Spleen (tissue), 13 donors: ENCODE measurements at places on chromosomes 1 and 21. TPM values are rescaled to one million over a fixed set of nuclear protein-coding genes. Genes with fewer than 3 reads are reported as not detected.

DNA sequence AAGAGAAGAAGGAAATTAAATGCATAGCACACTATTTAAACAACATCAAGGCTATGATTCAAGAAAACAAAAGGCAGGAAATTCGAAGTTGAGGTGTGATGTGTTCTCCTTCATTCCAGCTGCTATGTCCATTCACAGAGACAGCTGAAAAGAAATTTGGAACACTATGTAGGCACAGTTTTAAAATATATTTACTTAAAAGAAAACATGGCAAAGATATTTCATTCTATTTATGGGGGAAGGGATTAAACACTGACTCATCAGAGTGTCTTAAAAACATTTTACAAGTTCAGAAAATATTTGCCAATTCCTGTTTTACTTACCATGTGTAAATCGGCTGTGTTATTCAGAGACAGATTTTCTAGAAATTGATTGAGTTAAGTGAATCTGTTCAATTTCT, 39.4 kb upstream of the NGF start:
- no peak for DNase-seq

DNA sequence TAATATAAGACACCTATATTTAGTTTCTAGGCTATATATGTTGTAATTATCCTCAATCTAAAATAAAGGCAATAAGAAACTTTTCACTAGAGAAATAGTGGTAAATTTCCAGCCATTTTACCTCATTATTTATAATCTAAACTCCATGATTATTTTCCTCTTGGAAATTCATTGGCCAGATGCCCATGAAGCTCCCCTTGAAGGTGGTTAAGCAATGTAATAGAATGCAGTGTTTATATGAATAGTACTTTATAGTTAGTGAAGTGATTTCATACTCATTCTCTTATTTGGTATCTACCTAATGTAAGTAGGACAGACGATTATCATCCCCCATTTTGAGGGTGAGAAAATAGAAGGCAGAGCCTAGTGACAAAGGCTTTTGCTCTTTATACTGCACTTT, 26.5 kb downstream of the NFYC start:
- DNase-seq = no peak

DNA sequence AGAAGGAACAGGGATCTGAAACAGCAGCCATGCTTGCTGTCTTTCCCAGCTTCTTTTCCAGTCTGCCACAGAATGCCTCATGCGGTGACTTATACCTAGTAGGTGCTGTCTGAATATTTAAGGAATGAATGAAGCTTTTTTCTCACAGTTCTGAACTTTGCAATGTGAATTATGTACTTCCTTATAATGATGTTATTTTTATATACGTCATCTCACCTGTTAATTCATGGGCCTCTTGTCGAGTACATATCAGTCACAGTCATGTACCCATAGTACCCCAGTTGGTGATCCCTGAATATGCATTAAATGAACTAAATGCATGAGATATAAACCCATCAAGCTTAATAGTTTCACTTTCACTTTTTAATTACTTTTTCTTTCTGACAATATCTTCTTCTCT, 132.7 kb downstream of the NTNG1 start:
- DNase-seq = no peak

GRCh38 chr1:43292216-43292615, 6.8 kb upstream of the C1orf210 start:
- DNase-seq = no peak

- peak; percentile 67 for DNase-seq
Observed at GRCh38 chr1:248842781-248843331, 4.8 kb downstream of the ZNF672 start.

DNA sequence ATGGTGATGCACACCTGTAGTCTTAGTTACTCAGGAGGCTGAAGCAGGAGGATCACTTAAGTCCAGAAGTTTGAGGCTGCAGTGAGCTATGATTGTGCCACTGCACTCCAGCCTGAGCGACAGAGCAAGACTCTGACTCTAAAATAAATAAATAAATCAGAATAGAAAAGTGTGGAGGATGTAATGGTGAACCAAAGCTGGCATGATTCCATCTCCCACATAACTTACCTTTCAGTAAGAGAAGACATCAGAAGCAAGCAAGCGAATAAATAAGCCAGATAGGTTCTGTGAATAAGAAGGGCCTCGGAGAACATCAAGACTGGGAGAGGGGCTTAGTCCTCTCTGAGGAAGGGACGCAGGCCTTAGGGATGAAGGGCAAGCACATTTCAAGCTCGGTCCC, 59.5 kb downstream of the TOMM20 start:
- no peak for DNase-seq

DNA sequence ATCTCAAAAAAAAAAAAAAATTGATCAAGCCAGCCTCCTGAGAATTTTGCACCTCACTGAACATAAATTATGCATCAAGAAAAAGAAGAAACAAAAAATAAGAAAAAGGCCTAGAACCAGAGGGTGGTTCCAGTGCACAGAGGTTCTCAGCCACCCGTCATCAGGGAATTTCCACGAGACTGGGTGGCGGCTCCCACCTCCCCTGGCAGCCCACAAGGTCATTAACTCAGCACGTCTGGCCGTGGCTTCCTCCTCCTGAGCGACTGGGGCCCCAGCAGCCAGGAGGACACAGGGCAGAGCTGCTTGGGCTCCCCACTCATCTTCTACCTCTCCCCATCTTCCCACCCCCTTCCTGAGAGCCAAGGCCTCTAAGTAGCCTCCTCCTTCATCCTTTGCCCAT, 15.7 kb upstream of the TMEM51 start:
- no peak for DNase-seq

- DNase-seq = no peak
Observed at GRCh38 chr21:44940116-44940631, 345 bp downstream of the SLX9 start.

DNA sequence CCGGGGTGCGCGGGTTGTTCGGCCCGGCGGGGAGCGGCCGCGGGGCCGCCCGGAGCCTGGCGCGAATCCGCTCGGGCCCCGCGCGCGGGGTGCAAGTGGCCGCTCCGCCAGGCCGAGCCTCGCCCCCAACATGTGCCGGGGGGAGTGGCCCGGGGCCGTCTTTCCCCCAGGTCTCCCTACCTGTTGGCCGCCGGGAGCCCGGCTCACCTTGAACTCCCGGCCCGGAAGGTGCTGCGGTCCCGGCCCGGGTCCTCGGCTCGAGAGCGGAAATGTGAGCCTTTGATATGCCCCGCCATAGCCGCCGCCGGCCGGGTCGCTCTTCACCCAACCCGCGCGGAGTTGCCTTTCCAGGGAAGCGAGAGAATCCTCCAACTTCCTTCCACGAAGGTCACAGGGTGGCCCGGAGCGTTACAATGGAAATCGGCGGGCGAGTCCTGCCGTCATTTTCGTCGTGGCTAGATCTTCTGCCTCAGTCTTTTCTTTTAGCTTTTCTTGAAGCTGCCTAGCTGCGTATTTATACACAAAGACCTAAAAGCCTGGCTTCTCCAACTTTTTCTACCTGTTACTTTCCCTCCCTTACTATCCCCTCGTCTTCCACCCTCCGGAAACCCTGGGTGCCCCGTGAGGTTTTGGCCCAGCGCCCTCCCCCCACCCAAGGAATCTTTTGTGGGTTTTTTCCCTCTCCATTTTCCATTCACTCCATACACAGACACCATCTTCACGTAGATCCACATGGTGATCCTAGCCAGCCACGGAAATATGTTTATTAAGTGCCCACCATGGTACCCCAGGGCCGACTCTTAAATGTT, 867 bp downstream of the PTGFRN start:
- peak; percentile 84 for DNase-seq

GRCh38 chr1:50103615-50104081, 5.1 kb upstream of the ELAVL4 start:
- DNase-seq = no peak

DNA sequence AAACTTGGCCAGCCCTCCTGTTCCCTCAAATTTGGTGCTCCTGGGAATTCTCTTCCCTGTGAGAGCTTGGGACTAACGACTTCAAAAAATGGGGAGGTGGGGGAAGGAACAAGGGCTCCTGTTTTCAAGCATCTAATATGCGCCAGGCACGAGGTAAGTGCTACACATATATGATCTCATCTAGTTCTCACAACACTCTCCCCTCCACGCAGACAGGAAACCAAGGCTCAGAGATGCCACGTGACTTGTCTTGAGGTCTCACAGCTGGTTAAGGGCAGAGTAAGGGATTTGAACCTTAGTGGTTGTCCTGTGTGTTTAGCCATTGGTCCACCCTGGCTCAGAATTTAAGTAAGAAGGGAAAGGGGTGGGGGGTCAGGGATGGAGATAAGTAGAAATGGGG, 125.9 kb downstream of the DMRTB1 start:
- DNase-seq = peak; percentile 66

Gene LMO4
- 31.2 TPM for total RNA-seq

Gene SPRR3
- not detected for total RNA-seq

Gene OR2T6
- not detected for total RNA-seq

Gene SUCO
- total RNA-seq = 43.9 TPM

Gene LINGO4
- 0.13 TPM for total RNA-seq
